Transverse colon (tissue), 4 donors: ENCODE measurements at places on chromosomes 2 and 18. TPM values are rescaled to one million over a fixed set of nuclear protein-coding genes. Genes with fewer than 3 reads are reported as not detected.

Gene MEP1B
- 32.4 TPM for total RNA-seq

DNA sequence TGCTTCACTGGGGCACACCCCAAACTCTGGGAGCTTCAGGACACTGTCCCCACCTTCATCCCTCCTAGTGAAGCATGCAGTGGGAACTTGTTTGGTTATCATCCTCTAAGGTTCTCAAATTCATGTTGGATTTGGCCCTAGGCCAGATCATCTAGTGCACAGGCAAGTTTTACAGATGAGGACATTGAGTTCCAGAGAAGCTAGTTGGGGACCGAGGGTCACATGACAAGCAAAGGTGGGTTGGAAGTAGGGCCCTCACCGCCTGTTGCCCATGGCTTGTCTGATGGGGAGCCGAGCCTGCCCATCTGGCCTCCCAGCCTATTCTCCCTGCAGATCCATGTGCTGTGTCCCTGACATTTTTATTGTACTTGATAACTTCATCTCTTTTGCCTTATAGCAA, 2.8 kb downstream of the PRKCE start:
- H3K4me3 ChIP-seq: no peak overlapping the region
- no peaks in the 10 kb centered on the region for H3K27me3 ChIP-seq

DNA sequence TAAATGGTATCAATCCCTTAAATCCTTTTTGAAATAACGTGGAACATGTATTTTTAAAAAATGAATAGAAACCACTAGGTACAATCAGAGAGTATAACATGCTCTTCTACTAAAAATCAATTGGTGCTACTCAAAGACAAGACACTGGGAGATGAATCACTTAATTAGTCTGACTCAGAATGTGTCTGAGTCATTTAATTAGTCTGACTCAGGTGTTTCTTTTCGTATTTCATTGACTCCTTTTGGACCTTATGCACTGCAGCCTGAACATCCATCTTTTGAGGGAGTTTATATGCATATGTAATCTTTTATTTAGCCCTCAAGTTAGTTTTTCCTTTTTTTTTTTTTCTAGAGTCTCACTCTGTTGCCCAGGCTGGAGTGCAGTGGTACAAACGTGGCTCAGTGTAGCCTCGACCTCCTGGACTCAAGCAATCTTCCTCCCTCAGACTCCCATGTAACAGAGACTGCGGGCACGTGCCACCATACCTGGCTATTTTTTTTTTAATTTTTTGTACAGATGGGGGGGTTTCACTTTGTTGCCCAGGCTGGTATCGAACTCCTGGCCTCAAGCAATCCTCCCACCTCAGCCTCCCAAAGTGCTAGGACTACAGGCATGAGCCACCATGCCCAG, 26.5 kb downstream of the PPP4R3B start:
- no peaks in the 10 kb centered on the region for H3K27me3 ChIP-seq
- no peak overlapping the region for H3K27ac ChIP-seq
- no peak overlapping the region for H3K4me3 ChIP-seq
- peaks cover 12% of the 10 kb centered on the region for H3K36me3 ChIP-seq
- H3K4me1 ChIP-seq: no peaks in the 10 kb centered on the region

DNA sequence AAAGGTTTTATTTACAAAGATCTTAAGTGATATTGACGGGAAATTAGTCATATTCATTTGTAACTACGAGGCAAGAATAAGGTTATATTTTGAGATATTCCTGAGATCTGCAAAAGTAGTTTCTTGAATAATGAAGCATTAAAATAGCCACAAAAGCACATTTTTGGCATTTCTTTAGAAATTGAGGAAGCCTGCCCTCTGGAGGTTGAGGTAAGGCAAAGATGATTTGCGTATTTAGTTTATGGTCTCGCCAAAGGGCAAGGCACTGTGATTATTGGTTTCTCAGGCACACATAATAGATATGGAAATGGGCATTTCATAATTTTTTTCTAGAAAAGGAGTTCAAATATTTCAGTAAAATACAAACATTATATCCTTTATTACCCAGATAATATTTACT, 143.7 kb upstream of the RPRM start:
- H3K4me3 ChIP-seq: no peak overlapping the region
- no peaks in the 10 kb centered on the region for H3K36me3 ChIP-seq
- H3K4me1 ChIP-seq: no peaks in the 10 kb centered on the region
- H3K27me3 ChIP-seq: no peaks in the 10 kb centered on the region
- DNase-seq: no peak
- no peak overlapping the region for H3K27ac ChIP-seq

- H3K27ac ChIP-seq: no peak overlapping the region
- peak; percentile 89 for DNase-seq
- H3K4me1 ChIP-seq: peaks cover 8% of the 10 kb centered on the region
- H3K4me3 ChIP-seq: no peak overlapping the region
These were observed 156.0 kb downstream of the TFCP2L1 start for GRCh38 chr2:121128741-121129659.

GRCh38 chr2:38578832-38579231, 23.9 kb downstream of the HNRNPLL start:
- H3K4me1 ChIP-seq: peaks cover 10% of the 10 kb centered on the region
- no peak overlapping the region for H3K27ac ChIP-seq
- H3K4me3 ChIP-seq: no peak overlapping the region
- no peaks in the 10 kb centered on the region for H3K27me3 ChIP-seq
- no peaks in the 10 kb centered on the region for H3K36me3 ChIP-seq

DNA sequence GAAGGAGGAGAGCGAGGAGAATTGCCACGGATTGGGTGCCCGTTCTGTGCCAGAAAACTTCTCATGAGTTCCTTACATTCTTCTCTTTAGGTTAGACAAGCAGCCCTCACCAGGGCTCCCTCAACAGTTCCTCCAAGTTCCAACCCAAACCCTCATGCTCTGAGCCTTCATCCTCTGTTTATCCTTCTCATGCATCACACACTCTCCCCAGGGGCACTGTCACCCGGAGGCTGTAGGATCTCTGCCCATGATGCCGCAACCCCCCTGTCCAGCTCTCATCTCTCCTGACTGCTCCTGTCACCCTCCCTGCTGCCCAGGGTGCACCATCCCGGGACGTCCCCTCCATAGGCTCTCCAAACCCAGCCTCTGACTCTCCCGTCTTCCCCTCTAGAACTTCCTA, 99.4 kb upstream of the MYCN start:
- no peak overlapping the region for H3K4me3 ChIP-seq
- DNase-seq: no peak
- H3K27ac ChIP-seq: no peak overlapping the region
- no peaks in the 10 kb centered on the region for H3K36me3 ChIP-seq
- no peaks in the 10 kb centered on the region for H3K27me3 ChIP-seq
- no peaks in the 10 kb centered on the region for H3K4me1 ChIP-seq

DNA sequence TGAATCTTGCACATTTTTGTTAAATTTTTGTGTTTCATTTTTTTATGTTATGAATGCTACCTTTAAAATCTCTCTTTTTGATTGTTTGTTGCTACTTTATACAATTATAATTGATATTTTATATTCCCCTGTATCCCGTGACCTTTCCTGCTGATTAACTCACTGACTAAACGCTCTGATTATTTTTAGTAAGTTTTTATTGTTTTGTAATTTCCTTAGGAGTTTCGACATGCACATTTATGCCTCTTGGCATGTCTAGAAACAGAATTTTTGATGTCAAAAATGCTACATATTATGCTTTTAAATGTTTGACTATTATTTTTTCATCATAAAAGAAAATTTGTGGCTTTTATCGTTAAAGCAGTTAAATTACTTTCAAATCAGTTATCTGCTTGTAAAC, 1131.6 kb upstream of the TMEFF2 start:
- H3K4me1 ChIP-seq: no peaks in the 10 kb centered on the region
- H3K27me3 ChIP-seq: no peaks in the 10 kb centered on the region
- no peak overlapping the region for H3K4me3 ChIP-seq
- no peaks in the 10 kb centered on the region for H3K36me3 ChIP-seq

Gene TAF1B
- 18.9 TPM for total RNA-seq

DNA sequence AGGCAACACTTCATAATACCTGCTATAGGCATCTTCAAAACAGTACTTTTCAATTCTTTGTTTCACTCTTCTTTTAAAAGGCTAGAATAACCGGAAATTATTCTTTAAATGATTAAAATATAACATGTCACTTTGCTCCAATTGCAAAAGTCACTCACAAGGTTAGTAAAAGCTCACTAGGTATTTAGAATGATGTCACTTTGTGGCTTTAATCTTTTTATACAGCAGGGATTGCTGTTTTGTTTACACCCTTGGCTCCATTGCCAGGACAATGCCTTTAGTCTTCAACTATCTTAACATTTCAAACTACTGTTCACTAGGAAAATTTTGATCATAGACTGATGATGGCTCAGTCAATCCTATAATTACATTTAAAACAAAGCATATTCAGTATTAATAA, 157.1 kb downstream of the BAZ2B start:
- H3K27me3 ChIP-seq: no peaks in the 10 kb centered on the region
- peaks cover 16% of the 10 kb centered on the region for H3K4me1 ChIP-seq
- no peak overlapping the region for H3K4me3 ChIP-seq

DNA sequence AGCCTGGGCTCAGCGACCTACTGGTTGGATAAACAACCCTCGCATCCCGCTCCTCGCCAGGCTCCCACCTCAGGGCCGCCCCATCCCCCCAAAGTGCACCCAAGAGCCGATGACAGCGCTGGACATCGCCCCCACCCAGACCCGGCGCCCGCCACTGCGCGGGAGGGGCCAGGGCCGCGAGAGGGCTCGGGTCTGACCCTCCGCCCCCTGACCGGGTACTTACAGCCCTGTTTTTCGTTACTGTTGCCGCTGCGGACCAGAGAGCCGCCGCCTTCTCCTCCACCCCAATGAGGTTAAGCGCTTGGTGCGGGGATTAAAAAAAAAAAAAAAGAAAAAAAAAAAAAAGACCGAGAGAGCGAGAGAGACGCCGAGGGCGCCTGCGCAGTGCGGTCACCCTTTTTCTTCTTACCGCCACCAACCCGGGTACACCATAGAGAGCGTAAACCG, at the start of gene CLASP1:
CLASP1 (minus strand) TSS at position 314 of the 447 bp plus-strand sequence. CDS start 43,567 bp downstream, outside the sequence.
- peaks cover 24% of the 10 kb centered on the region for H3K4me1 ChIP-seq
- H3K4me3 ChIP-seq: peak within 1 kb of the TSS; percentile 96
- no peaks in the 10 kb centered on the region for H3K36me3 ChIP-seq

DNA sequence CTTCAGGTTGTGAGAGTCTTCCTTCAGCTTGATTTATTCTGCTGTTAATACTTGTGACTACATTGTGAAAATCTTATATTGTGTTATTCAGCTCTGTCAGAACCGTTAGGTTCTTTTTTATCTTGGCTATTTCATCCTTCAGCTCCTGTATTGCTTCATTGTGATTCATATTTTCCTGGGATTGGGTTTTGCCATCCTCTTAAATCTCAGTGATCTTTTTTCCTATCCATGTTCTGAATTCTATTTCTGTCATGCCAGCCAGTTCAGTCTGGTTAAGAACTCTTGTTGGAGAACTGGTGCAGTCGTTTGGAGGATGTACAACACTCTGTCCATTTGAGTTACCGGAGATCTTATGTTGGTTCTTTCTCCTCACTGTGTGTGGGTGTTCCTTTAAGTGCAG, 19.1 kb downstream of the MSTN start:
- no peak for DNase-seq
- H3K4me3 ChIP-seq: no peak overlapping the region
- H3K4me1 ChIP-seq: no peaks in the 10 kb centered on the region
- no peaks in the 10 kb centered on the region for H3K36me3 ChIP-seq
- no peaks in the 10 kb centered on the region for H3K27me3 ChIP-seq

GRCh38 chr2:25337276-25337675, 4.4 kb downstream of the DNMT3A start:
- no peak for DNase-seq
- peaks cover 23% of the 10 kb centered on the region for H3K4me1 ChIP-seq
- no peak overlapping the region for H3K27ac ChIP-seq
- H3K4me3 ChIP-seq: no peak overlapping the region

Gene CCDC148
- total RNA-seq: not detected

DNA sequence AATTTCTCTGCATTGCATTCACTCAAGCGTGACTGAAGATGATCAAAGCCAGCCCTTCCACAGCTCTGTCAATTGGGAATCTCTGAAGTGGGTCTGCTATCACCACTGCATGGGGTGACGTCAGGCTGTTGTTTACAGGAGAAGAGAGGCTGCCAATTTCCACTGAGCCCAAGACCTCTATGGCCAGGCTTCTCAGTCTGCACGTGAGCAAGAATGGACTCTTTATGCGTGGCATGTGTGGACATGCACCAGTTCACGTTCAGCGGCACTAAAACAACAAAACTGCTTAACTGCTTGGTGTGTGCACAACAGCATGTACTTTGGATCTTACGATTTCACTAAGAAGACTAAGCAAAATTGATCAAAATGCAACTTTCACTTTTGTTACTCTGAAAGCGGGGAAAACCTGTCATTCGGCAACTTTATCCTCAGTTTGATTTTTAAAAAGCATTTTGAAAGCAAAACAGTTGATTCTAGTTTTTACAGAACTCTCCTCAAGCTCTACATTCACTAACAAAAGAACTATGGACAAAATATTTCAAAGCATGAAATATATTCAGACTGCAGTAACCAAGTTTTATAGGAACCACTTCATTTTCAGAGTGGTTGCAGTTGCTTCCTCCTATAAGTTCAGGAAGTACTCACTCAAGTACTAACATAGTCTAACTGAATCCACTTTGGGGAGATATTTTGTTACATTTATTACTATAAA, 77.0 kb upstream of the SERTAD2 start:
- peak overlapping the region; percentile 83 for H3K27ac ChIP-seq
- no peaks in the 10 kb centered on the region for H3K36me3 ChIP-seq
- peak; percentile 67 for DNase-seq
- H3K4me3 ChIP-seq: no peak overlapping the region

Gene TBR1
- total RNA-seq: not detected

- H3K4me3 ChIP-seq: no peak overlapping the region
- no peaks in the 10 kb centered on the region for H3K4me1 ChIP-seq
- no peaks in the 10 kb centered on the region for H3K36me3 ChIP-seq
- no peak overlapping the region for H3K27ac ChIP-seq
- DNase-seq: peak; percentile 2
These were observed 43.1 kb downstream of the INHBB start for GRCh38 chr2:120389036-120389391.

Gene CNTNAP5
- 1.4 TPM for total RNA-seq

DNA sequence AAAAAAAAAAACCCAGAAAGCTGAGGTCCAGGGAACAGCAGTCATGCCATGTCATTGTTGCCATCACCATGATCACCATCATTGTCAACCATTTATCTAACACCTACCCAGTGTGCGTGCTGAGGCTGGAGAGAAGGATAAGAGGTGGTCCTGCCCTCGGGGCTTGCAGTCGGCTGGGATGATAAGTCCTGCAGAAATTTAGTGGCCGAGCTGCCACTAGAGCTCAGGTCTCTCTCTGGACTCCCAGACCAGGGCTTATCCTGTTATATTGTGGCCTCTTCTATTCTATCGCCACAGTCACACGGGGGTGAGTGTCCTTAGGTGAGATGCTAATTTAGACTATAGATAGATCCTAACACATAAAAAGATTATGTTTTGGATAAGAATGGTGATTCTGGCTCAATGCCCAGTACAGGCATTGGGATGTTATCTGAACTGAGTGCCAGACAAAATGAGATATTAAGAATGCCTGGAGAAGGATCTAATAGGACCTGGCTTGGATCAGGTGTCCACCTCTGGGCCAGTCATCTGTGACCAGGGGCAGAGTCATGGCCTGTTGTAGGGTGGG, 43.2 kb upstream of the YWHAQ start:
- no peak overlapping the region for H3K4me3 ChIP-seq
- H3K27ac ChIP-seq: no peak overlapping the region
- no peaks in the 10 kb centered on the region for H3K4me1 ChIP-seq
- DNase-seq: no peak
- no peaks in the 10 kb centered on the region for H3K36me3 ChIP-seq

GRCh38 chr2:175025946-175026345, 20.8 kb upstream of the CHN1 start:
- H3K36me3 ChIP-seq: no peaks in the 10 kb centered on the region
- no peak overlapping the region for H3K27ac ChIP-seq
- H3K4me1 ChIP-seq: no peaks in the 10 kb centered on the region
- no peak for DNase-seq
- H3K4me3 ChIP-seq: no peak overlapping the region

Gene MSTN
- total RNA-seq: not detected
